Activated naive CD8-positive, alpha-beta T cell treated with anti-CD3 and anti-CD28 coated beads for 36 hours (primary cell): ENCODE measurements at places on chromosomes 11 and 22.

GRCh38 chr11:78476066-78476465 lies 58.4 kb upstream of the GAB2 start:
- no peak for DNase-seq

DNA sequence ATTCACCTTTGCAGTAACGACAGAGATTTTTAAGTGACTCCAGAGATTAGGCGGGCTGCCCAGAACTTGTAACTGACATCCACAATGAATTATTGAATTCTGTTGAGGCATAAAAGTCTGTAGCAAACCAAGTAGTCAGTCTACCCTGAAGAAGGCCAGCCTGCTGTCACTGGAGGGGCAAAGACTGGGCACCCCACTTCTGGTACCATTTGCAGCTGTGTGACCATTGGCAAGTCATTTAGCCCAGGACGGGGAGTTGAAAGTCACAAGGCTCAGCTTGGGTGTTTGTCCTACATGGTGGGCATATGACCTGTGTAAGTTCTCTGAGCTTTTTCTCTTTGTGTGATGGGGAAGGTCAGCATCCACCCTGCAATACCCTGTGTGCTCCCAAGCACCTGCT lies 119.4 kb downstream of the ARHGAP8 start:
- no peak for DNase-seq

GRCh38 chr22:17063411-17064106 lies 21.2 kb upstream of the IL17RA start:
- no peak for DNase-seq

DNA sequence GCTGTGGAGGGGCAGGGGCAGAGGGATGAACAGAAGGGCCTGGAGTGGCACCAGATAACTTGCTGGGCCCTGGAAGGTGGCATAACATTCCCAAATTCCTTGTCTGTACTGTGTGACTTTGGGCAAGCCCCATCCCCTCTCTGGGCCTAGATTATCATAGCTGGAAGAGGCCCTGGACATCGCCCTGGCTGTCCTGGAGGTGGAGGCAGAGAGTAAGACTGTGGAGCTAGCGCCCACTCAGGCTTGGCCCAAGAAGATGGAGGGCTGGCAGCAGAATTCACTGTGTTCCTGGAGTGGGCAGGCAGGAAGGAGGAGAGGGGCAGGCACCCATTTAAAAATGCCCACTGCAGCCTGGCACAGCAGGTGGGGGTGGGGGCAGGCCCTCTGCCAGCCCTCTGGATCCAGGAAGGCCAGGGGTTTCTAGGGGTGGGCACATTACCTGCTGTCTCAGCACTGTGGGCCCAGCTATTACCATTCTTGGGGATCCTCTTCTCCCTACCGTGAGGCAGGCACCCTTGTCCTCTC lies 22.6 kb downstream of the ARHGEF17 start:
- DNase-seq, result no peak

DNA sequence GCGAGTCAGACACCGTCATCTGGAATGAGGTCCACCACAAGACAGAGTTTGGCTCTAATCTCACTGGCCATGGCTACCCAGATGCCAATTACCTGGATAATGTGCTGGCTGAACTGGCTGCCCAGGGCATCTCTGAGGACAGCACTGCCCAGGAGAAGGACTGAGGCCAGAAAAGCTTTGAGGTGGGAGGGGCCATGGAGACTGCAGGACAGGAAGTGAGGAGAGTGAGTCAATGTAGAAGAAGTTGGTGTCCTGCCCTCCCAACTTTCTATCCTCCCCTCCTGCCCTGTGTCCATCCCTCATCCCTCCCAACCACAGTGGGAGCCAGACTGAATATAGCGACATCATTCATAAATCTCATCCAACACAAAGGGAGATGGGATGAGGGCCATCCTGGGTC lies 8.0 kb downstream of the MPEG1 start:
- no peak for DNase-seq
